Endothelial cell of coronary artery (primary cell): ENCODE measurements at places on chromosomes 7 and 10. TPM values are rescaled to one million over a fixed set of nuclear protein-coding genes. Genes with fewer than 3 reads are reported as not detected.

The TMEM184A gene
- total RNA-seq = 0.19 TPM in 1 of 2 replicates, not detected in the other

The MRC1 gene
- 1.9 and 8.8 TPM in 2 replicates for total RNA-seq

The CRYGN gene
- not detected in 2 replicates for total RNA-seq

The KCNIP2 gene
- total RNA-seq = 0.27 and 0.75 TPM in 2 replicates

The HEPACAM2 gene
- total RNA-seq = not detected in 2 replicates

The COBL gene
- under 0.01 TPM in 1 of 2 replicates, not detected in the other for total RNA-seq

The PRKG1 gene
- 1.9 and 3.9 TPM in 2 replicates for total RNA-seq

The IQUB gene
- 0.36 and 0.38 TPM in 2 replicates for total RNA-seq

The PNLIPRP3 gene
- not detected in 2 replicates for total RNA-seq

The PNLIPRP2 gene
- not detected in 2 replicates for total RNA-seq

The HOXA7 gene
- total RNA-seq = 0.45 and 1.0 TPM in 2 replicates

The KIAA1217 gene
- 4.0 and 8.4 TPM in 2 replicates for total RNA-seq

The DPCD gene
- 43.4 and 55.0 TPM in 2 replicates for total RNA-seq

The PDE6C gene
- not detected in 2 replicates for total RNA-seq

The NOD1 gene
- total RNA-seq = 15.2 and 16.9 TPM in 2 replicates

The CALHM3 gene
- total RNA-seq = not detected in 2 replicates

The HGF gene
- 0.09 and 4.0 TPM in 2 replicates for total RNA-seq

The VIM gene
- total RNA-seq = 5,000 and 5,002 TPM in 2 replicates

The UFSP1 gene
- total RNA-seq = 2.5 and 5.3 TPM in 2 replicates

The TACC2 gene
- 8.1 and 10.5 TPM in 2 replicates for total RNA-seq
